ENCODE measurements at places on chromosomes 12 and 14.

- no peak for DNase-seq
These were observed 45.7 kb upstream of the CLMN start for GRCh38 chr14:95365401-95365800.

- DNase-seq = no peak
These were observed 219.5 kb downstream of the TBX5 start for GRCh38 chr12:114186241-114187002.

- peak; percentile 90 for DNase-seq
These were observed 61.6 kb upstream of the GZMB start for GRCh38 chr14:24695265-24696241.

DNA sequence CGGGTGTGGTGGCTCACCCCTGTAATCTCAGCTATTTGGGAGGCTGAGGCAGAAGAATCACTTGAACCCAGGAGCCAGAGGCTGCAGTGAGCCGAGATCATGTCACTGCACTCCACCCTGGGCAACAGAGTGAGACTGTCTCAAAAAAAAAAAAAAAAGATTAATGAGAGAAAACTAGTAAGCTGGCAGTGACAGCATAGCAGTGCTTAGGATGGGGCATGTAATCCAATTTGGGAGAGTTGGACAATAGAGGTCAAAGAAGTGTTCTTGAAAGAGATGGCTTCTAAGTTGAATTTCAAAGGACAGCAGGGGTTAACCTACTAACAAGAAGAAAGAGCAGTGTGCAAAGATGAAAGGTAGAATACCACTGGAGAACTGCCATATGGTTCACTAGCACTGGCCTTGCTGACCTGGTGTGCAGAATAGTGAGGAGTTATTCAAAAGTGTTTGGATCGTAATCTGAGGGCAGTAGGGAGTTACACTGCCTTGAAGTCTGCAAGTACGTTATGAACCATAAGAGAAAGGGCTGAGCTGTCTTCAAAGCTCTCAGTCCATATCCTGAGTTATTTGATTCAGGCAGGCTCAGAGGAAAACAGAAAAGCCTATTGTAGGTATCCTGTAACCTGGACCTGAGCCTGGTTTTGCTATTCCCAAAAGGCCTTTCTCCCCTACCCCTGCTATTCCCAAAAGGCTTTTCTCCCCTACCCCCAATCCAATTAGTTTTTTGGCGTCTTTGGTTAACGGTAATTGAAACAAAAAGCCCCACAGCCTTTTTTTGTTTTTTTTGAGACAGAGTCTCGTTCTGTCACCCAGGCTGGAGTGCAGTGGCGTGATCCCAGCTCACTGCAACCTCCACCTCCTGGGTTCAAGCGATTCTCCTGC is 3.4 kb downstream of the XPOT start:
- DNase-seq = no peak

GRCh38 chr14:95533822-95534221 is 1.0 kb upstream of the GLRX5 start:
- DNase-seq = no peak

DNA sequence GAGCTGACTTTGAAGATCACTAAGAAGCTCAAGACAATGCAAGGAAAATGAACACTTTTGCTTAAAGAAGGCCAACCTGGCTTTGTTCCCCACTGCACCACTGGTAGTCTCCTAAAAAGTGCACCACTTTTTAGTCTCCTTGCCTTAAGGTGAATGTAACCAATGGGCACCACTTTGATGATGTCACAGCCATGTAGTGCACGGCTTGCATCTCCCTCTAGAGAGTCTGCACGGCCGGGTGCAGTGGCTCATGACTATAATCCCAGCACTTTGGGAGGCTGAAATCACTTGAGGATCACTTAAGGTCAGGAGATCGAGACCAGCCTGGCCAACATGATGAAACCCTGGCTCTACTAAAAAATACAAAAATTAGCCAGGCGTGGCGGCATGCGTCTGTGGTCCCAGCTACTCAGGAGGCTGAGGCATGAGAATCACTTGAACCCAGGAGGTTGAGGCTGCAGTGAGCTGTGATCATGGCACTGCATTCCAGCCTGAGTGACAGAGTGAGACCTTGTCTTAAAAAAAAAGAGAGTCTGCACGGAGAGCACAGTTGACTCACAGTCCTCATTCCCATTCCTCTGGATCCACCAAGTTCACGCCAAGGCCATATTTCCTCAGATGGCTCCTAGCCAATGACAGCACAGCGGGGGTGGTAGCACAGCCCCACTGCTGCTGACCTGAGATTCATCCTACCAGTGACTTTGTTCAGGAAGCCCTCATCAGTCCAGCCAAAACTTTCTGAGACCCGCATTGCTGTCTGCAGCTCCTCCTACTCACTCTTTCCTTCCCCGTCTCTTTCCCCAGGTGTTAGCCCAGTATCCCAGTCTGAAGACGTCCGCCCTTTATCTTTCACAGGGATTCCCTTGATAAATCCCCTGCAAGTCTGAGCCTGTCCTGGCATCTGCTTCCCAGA is 16.5 kb upstream of the IFT81 start:
- no peak for DNase-seq

GRCh38 chr12:72547573-72547972 is 275.4 kb downstream of the TRHDE start:
- no peak for DNase-seq

DNA sequence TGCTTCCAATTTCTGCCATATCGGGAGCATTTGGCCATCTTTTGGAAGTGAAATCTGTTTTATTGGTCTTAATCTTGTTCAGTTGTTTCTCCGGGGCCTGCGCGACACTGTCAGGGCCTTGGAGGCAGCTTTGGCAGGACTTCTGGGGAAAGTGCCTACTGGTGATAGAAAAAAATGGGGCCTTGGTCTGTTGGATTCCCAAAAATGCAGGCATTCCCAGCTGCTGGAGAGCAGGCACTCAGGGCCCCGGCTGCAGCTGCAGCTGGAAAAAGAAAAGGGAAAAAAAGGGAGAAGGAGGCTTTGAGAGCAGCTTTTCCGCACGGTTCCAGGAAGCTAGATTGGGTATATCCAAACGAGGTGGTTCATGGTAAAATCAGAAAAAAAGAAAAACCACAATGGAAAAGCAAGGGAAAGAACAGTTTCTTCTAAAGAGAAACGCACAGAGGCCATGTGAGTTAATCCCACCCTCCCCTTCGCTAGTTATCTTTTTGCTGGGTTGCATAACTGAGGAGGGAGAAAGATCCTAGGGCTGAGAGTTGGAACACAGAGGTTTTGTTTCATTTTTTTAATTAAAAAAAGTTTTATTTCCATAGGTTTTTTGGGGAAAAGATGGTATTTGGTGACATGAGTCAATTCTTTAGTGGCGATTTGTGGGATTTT is 134.7 kb upstream of the RFLNA start:
- no peak for DNase-seq

- no peak for DNase-seq
These were observed at the start of gene TBC1D30 for GRCh38 chr12:64824500-64825142. TBC1D30 (plus strand) TSS chr12:64824647; CDS start chr12:64824880, 233 bp downstream.

DNA sequence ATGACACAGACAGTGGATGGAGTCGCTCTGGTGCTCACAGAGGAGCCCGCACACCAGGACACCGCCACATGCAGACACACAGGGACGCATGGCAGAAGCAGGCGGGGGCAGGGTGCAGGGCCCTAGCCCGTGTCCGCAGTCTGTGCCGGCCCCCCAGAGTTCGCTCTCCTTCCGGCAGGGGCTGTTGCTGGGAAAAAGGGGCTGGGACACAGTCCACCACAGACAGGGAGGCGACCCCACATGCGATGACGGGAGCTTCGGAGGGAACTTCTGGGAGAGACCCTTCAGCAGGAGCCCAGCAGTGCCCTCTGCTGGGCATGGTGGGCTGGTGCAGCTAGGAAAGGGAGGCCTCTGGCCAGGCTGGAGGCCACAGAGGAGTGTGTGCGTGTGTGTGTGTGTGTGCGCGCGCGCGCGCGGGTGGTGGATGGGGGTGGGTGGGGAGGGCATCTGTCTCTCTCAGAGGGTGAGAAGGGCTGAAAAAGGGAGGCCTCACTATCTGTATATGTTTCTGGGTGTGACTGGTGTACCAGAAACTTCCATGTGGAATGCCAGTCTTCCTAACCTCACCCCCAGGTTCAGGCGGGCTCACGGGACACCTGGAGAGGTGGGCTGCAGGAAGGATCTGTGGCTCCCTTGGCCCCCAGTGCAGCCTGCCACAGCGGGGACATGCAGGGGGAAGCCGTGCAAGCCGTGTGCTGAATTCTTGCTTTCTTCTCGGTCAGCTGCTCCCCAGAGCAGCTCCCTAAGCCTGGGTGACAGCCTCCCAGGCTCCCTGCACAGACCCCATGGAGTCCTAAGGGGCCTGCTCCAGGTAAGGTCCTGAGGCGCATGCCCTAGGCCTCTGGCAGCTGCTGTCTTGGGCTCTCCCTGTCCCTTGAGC is 60.7 kb downstream of the PLEKHG3 start:
- DNase-seq = peak; percentile 44

- DNase-seq = no peak
These were observed 132.6 kb upstream of the MAP1LC3B2 start for GRCh38 chr12:116426391-116427136.

DNA sequence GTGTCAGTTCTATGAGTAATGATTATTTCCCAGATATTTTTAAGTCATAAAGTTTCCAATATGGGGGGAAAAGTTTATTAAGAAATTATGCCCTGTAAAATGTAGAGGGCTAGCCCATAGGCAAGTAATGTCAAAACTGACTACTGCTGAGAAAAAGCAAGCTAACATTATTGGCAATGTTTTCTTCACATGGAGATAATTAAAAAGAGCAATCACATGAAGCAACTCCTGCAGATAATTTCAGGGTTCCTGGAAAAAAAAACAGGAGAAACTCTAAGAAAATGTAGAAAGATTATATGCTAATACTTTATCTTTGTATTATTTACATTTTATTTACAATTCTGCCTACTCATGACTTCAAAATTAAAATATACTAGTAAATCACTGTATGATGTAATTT is 39.8 kb downstream of the PPP1R12A start:
- DNase-seq = no peak

- no peak for DNase-seq
These were observed 75.1 kb upstream of the ST8SIA1 start for GRCh38 chr12:22409377-22410164.

GRCh38 chr12:122449317-122449716 is 26.8 kb upstream of the CLIP1 start:
- DNase-seq = peak; percentile 63

- DNase-seq = no peak
These were observed 599 bp downstream of the PAPLN start for GRCh38 chr14:73237786-73238423.

GRCh38 chr12:92568691-92569090 is 134.1 kb upstream of the PLEKHG7 start:
- DNase-seq = no peak

DNA sequence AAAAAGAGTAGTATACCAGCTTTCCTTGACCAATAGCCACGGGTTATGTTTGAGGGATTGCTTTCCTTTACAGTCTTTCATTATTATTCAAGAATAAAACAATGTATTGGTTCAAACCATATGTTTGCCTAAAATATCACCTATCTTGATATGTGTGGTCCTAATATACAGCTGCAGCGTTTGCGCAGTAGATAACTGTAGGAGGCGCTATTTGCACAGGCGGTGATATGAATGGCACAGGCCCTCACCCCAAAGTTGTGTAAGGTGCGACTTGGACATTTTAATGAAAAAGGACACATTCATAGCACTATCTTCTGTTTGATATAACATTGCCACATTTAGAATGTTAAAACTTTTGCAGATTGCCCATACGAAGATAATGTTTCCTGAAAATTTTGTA is 298.4 kb downstream of the TRHDE start:
- DNase-seq = peak; percentile 29

- no peak for DNase-seq
These were observed 2.6 kb downstream of the TROAP start for GRCh38 chr12:49325606-49326005.
